ENCODE measurements at places on chromosomes 1 and 21.

DNA sequence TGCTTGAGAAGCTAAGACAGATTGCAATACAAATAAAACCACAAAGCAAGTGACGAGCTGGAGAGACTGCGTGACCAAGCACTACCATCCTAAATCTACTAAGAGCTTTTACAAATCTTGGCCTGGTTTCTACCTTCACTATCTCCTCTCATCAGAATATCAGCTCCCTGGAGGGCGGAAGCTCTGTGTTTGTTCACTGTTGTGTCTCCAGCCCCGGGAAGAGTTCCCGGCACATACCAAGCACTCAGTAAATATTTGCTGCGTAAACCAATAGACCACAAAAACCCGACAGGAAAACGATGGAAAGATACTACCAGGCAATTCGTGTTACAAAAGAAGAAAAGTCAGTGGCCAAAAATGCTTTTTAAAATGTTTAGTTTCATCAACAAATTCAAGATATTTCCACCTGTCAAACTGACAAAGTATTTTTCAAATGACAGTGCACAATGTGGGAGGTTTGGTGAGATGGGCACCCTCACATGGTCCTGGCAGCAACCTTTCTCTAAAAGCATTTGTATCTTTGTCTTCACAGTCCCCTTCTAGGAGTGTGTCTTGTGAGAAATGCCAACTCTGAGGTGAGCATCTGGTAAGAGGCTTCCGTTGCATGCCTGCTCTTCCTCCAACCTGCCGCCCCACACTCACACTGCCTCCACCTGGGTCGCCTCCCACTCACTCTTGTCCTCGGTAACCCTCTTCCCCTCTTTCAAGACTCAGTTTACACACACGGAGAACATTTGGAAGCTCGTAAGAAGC, 34.7 kb downstream of the SLC1A7 start:
- no peak for DNase-seq

DNA sequence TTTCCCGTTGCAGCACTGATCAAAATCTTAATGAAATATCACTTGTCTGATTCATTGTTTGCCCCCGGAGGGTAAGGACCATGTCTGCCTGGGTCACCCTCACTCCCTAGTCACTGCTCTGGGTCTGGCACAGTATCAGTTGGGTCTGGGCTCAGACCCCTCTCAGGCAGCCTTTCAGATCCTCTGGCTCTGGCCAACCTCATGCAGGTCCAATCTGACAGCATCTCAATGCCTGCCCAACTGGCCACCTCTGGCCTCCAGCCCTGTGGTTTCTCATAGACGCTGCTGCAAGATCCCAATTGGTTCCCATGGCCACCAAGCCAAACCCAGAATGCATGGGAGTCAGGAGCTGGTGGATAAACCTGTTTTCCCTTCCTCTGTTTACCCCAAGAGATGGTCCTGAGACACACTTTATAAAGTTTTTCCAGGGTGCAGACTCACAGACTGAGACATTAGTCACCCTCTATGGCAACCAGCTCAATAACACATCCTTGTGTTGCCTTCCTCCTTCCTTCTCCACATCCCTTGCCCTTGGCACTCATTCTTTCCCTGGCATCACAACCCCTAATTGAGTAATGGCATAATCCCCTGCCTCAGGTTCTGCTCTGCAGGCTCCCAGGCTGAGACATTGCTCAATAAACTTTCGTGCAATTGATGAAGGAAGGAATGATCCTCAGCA, 199.2 kb downstream of the GRIK3 start:
- no peak for DNase-seq

- DNase-seq, result no peak
Measured at GRCh38 chr1:153646672-153647345, 11.7 kb upstream of the SNAPIN start.

GRCh38 chr1:32345289-32345827, 9.3 kb upstream of the MARCKSL1 start:
- DNase-seq, result no peak

DNA sequence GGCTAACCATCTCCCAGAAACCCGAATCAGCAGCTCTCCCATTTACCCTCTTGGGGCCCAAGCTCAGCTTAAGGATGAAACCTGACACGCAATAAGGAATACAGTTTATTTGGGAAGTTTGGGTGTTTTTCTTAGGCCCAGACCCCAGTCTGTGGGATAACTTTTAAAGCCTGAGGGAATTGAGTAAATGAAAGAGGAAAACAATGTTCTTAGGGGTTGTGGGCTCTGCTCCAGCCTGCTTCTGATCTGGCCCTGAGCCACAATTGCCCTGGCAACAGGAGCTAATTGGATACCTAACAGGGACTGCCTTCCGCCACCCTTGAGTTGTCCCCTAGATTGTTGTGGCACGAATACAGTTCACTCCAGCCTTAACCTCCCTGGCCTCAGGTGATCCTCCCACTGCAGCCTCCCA, 20.1 kb downstream of the DYRK3 start:
- no peak for DNase-seq

- no peak for DNase-seq
Measured at GRCh38 chr1:37147392-37147831, 113.1 kb upstream of the GRIK3 start.

DNA sequence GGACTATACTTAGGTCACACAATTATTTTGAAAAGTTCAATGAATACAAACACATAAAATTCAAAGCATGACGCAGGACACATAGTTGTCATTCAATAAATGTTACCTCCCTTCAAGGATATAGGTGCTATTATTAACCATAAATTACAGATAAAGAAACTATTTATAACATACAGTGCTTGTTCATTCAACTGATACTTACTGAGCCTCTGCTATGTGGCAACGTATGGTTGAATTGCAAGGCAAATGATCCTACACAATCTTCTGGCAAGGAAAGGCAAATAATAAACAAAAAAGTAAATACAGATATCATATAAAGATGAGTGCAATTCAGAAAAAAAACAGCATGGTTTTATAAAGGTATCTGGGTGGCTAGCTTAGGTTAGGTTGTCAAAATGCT, 614.7 kb downstream of the LTN1 start:
- no peak for DNase-seq

DNA sequence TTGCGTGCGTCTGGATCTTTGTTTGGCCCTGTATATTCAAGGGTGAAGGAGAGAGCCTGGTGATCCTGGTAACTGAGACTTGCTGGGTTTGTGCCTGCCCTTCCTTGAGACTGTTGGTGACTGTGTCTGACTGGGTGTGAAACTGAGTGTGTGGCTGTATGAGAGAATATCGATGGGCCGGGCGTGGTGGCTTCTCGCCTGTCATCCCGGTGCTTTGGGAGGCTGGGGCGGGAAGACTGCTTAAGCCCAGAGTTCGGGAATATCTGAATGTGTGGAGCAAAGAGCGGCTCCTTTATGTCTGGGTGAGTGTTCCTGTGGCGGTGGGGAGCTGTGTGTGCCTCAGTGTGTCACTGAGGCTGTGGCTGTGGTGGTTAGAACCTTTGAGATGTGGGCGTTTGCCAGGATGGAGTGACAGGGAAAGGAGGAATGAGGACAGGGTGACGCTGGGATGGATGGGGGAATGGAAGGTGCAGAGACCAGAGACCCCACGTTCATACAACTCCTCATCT, 2.7 kb upstream of the MARCKSL1 start:
- no peak for DNase-seq

DNA sequence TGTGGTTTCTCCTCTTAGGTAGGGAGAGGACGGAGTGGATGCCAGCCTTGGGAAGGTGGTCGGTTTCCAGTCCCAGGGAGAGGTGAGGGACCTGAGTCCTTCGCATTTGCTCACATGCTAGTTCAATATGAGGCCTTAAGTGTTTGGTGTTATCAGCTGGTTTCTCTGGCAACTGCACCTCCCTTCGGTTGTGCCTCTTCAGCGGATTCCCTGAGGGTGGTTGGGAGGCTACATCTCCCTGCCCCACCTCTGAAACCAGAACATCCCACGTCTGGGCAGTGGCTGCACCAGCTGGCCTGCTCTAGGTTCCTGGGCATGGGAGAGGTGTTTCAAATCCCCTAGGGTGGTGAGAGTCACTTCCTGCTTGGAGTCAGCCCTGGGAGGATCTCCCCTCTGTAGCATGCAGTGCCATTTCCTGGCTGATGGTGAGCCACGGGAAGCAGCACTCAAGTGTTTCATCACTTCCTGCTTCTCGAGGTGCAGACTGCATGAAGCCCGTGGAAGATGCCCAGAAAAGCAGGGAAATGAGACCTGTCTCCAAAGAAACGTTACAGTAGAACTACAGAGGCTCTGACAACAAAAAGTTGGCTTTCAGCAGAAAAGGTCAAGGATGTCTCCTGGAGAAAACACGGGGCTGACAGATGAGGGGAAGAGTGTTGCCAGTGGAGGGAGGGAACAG, 4.5 kb downstream of the TMEM125 start:
- peak; percentile 78 for DNase-seq

- no peak for DNase-seq
Measured at GRCh38 chr1:15866721-15867201, 19.3 kb downstream of the SPEN start.

DNA sequence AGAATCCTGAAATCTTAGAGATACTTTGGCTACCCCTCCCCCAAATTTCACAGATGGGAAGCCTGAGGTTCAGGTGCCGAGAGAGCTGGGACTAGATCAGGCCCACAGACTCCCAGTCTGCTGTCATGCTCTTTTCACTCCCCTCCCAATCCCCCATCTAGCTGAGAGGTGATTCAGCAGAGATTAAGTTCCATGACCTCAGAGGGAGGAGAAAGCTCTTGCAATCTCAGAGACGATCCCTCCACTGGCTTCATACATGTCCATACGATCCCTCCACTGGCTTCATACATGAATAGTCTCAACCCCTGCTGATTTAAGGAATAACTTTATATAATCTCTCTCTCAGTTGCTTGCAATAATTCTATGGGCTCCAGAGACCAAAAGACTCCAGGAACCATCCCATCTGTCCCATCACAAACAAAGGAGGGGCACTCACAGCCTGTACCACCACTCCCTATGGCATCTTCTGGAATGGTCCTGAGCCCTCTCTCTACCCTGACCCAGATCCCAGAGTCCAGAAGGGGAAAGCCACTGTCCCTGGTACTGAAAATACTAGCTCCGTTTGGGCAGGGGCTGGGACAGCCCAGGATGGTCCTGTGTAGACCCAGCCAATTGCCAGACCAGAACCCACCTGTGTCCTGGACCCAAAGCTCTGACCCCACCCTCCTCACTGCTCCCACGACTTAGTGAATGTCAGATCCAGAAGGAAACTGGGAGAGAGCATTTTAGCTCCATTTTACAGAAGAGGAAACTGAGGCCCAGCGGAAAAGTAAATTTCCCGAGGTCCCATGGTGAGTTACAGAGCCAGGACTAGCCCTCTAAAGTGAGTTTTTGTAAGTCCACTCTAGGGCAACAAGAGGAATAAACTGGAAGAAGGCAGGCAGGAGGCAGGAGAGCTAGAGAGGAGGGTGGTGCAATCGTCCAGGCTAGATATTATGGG, 27.1 kb downstream of the RIMS3 start:
- DNase-seq, result no peak

GRCh38 chr1:119225831-119226230, 85.4 kb upstream of the WARS2 start:
- no peak for DNase-seq

DNA sequence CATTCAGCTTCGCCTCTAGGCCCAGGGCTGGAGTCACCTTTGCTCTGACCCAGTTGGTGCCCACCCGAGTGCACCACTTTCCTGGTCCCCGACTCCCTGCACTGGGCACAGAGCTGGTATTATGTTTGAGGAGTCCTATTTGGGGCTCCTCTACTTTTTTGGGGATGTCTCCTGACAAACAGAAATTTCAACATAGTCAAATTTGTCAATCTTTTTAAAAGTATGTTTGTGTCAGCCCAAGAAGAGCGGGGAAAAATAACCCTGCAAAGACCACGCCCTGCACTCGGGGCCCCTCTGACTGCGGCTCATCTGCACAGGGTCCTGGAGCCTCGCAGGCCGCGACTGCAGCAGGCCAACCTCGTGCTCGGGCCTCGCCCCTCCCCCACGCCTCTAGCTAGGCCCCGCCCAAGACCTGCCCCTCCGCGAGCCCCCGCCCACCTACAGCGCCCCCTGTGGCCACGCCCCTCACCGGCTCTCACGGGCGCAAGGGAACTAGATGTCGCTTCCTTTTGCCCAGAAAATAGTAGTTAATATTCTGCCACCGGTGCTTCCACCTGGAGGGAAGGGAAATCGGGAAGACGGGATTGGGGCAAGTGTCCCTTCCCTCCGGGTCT, 11.4 kb downstream of the FAM229A start:
- DNase-seq, result no peak

- DNase-seq, result no peak
Measured at GRCh38 chr1:219544163-219544846, 68.6 kb downstream of the ZC3H11B start.

GRCh38 chr1:56028244-56028643, 551.1 kb downstream of the PLPP3 start:
- DNase-seq, result no peak

DNA sequence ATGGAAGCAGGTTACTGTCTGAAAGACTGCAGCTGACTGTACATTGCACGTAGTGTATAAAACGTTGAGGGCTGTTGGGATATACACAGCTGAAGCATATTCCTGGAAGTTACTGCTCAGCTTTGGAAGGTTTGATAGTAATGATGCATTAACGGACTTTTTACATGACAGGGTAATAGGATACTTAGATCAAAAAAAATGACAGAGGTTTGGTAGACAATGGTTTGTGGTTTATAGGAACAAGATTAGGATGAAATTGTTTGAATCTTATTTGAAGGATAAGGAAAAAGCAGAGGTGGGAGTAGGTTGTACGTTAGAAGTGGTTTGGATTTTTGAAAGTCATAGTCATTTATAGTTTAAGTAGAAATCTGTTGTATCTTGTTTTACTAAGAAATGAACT, 33.0 kb downstream of the ADGRL2 start:
- no peak for DNase-seq

DNA sequence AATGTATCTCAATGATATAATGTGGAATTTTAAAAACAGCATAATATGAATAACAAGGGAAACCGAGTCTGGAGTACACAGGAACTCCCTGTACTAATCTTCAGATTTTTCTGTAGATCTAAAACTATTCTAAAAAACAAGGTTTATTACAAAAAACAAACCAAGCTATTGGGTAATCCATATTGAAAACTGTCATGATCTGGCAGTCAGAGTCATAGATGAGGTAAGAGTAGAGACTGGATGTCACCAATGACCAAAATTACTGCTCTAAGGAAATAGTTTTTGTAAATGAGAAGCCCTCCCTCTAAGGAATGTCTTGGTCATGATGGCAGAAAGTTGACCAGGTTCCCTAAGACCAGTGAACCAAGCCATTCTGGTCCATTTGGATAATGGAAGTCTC, 2.4 kb upstream of the SPOCD1 start:
- DNase-seq, result no peak

- no peak for DNase-seq
Measured at GRCh38 chr1:172851856-172852255, 193.0 kb downstream of the FASLG start.

GRCh38 chr1:50415235-50416149, 7.8 kb downstream of the DMRTA2 start:
- DNase-seq, result no peak

DNA sequence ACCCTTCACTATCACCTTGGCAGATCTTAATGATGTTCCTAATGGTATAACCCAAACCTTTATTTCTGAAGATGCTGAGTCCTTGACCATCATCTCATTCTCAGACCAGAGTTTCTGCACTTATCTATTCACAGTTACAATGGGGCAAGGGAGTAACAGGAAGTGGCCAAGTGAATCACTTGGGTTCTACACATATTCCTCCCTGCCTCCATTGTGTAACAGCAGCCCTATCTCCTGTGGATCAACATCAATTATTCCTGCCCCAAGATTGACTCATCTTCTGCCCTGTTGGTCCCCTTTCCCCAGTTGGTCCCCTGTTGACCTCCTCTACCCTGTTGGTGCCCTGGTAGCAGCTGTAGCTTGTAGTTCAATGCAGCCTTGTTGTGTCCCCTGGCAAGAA, 10.3 kb upstream of the S100A7 start:
- DNase-seq, result no peak

GRCh38 chr1:169538998-169539871, 47.0 kb downstream of the F5 start:
- DNase-seq, result no peak

Measured in lower leg skin (tissue), 4 donors.